ENCODE measurements at places on chromosomes 4 and X.

DNA sequence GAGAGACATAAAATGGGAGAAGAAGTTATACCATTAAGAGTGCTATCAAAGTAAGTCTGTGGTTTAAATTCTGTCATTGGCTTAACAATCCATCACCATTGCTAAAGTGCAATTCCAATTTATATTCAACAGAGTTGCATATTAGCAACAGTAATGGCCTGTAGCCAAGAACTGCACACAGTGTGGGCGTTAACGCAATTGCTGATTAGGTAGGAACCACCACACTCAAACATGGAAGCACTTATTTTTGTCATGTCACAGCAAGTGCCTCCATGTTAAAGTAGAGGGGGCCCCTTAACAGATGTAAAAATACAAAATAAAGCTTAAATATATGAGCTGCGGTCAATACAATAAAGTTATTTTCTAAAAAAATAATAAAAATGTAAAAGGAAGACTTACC, 10.8 kb downstream of the LARP7 start:
- DNase-seq: no peak

- no peak for DNase-seq
Observed at GRCh38 chrX:11406109-11406765, 113.0 kb downstream of the AMELX start.

DNA sequence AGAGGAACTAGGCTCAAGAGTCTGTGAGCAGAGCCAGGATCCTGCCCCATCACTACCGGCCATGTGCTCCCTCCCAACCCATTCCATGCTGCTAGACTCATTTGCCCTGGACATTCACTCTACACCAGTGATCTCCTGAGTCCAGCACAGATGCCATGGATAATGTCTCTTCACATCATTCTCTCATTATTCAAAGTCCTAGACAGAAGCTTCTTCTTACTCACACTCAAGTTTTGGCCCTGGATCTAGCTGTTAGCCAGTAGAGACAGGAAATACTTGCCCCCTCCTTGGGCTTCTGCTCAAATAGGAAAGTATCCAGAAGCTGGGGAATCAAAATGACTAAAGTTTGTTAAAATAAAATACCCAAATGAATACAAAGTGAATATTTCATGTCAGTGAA, 266.8 kb upstream of the LDB2 start:
- no peak for DNase-seq

DNA sequence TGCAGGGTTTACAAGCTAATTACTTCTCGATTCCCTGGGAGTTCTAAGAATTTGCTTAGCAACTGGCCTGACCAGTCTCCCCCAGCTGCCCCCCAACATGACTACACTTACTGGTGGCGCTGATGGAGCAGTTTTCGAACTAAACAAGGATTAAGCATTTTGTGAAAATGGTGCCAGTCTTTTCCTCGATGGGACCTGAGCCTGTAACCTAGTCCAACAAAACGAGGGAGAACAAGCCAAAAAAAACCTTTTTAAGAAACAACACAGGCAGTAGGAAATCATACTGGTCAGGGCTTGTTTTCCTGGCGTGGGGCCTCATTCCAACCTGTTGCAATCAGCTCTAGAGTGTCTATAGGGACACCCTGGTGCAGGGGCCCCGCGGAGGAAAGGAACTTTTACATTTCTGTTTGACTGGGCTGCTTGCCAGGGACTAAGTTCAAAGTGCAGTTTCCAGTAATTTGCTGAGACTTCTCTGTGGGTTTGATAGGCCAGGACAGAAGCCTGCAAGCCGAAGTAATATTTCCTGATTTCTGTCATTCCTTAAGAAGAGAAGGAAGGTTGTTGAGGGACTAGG, 158.7 kb downstream of the SPRY1 start:
- DNase-seq: no peak

GRCh38 chr4:878796-879728, 53.1 kb downstream of the GAK start:
- no peak for DNase-seq

GRCh38 chr4:159900562-159900961, 797.7 kb downstream of the RAPGEF2 start:
- no peak for DNase-seq

GRCh38 chr4:7978907-7979651, 39.4 kb upstream of the AFAP1 start:
- no peak for DNase-seq

- no peak for DNase-seq
Observed at GRCh38 chrX:102723456-102723855, 2.9 kb downstream of the GPRASP3 start.

GRCh38 chr4:163110442-163110841, 56.2 kb downstream of the NAF1 start:
- DNase-seq: no peak

GRCh38 chrX:149469406-149469805, 35.7 kb downstream of the IDS start:
- DNase-seq: no peak

DNA sequence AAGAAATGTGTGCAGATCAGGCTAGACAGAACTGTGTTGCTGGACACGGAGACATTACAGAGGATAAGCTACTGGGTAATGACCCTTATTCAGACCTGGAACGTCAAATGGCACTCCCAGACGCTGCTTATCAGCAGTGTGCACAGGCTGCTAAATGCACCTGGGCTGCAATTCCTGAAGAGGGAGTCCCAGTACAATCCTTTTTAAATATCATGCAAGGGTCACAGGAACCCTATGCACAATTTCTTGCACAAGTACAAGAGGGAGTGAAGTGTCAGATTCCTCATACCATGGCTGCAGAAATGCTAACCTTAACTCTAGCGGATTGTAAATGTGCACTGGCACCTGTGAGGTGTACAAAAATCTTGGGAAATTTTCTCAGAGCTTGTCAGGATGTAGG, 16.9 kb downstream of the SPIN2B start:
- DNase-seq: no peak

DNA sequence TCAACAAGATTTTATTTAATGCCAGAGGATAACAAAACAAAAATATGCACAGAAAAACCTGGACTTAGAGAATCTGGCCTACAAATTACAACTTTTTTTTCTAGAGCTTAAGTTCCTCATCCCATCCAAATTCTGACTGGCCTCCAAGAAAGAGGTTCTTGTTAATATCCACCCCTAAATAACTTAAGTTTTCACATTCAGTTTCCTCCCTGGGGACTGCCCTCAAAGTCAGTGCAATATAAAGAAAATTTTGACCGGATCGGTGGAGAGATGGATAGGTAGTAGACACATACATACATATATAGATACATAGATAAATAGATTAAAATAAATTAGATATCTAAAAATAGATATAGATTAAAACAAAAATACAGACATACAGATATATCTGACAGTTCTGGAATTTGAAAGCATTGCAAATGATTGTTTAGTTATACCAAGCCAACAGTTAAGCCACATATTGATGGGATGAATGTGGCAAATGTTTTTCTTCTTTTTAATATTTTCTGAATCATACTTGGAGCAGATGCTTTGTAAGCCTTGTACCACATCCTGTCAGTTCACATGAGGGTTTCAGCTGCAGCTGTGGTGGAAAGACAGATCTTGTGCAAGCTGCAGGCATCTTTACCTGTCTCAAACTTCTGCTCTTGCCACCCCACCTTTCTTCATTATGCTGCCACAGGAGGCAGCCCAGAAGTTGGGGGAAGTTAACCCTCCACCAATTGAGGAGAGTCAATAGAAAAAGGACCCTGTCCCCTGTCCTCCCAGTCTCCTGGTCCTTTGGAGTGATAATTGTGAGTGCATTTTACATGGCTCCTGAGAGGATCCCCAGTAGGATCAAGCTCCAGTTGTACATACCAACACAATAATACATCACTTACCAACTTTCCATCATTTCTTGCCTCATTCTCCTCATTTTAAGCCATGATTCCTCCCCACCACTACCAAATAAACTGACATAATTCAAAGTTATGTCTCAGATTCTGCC, 58.5 kb upstream of the PRDM8 start:
- no peak for DNase-seq

DNA sequence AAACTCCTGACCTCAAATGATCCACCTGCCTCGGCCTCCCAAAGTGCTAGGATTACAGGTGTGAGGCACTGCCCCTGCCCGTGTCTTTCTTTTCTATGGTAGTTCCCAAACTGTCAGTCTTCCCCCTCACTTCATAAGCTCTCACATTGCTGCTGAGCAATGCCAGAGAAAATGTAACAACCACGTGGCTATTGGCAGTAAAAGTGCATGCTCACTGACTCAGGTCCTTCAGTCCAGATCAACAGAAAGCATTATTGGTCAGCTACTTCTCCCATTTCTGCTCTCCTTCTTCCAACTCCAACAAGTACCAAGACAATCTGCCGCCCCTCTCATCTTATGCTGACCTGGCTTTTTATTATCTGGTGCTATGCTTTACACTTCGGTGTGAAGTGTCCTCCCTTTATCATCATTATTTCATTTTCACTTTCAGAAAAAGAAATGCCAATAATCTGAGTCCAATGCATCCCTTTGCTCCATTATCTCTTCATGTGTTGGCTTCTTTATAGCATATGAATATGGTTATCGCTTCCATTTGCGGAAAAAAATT, 133.8 kb upstream of the UGT8 start:
- no peak for DNase-seq

- no peak for DNase-seq
Observed at GRCh38 chr4:173635395-173635794, 105.4 kb upstream of the HAND2 start.

GRCh38 chr4:38359113-38359512, 304.9 kb upstream of the KLF3 start:
- DNase-seq: no peak

DNA sequence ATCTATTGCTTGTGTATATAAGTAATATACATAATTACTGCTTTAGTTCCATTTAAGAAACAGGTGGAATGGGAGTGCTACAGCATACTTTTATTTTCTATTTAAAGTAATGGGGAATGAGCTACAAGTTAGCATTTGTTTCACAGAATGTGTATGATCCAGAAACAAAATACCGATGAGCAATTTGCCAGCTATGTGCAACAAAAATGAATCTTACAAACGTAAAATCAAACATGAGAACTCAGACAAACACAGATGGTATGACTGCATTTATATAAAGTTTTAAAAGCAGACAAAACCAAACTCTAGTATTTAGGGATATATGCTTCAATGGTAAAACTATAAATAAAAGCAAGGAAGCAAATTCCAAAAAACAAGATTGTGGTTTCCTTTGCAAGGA, 141.7 kb downstream of the PAPSS1 start:
- DNase-seq: no peak

GRCh38 chrX:100596601-100597000, 11.9 kb downstream of the TNMD start:
- no peak for DNase-seq

Data from stimulated activated CD4-positive, alpha-beta T cell treated with anti-CD3 and anti-CD28 coated beads, TNF-alpha, amount 100 ng/mL, for 1 hour (primary cell).